Esophagus squamous epithelium (tissue), 5 donors: ENCODE measurements at places on chromosomes 16 and 17.
A peak's percentile ranks its signal among the peaks of the same experiment; 100 is the strongest.

DNA sequence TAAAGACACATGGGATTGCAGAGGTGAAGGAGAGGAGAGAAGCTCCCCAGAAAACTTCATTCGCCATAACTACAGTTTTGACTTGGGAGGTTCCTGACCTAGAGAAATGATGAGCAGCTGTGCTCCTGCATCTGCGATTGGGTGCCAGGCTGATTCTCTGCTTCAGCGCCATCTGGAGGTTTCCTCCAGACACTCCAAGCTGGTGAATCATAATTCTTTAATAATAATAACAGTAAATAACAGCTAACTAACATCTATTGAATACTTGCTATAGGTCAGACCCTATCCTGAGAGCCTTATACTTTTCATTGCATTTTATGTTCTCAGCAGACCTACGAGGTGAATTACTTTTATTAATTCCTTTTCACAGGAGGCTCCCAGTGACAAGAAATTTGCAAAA, 575.8 kb downstream of the TOX3 start:
- H3K27me3 ChIP-seq, result no peaks in the 10 kb centered on the region
- DNase-seq, result no peak
- H3K27ac ChIP-seq, result no peak overlapping the region

DNA sequence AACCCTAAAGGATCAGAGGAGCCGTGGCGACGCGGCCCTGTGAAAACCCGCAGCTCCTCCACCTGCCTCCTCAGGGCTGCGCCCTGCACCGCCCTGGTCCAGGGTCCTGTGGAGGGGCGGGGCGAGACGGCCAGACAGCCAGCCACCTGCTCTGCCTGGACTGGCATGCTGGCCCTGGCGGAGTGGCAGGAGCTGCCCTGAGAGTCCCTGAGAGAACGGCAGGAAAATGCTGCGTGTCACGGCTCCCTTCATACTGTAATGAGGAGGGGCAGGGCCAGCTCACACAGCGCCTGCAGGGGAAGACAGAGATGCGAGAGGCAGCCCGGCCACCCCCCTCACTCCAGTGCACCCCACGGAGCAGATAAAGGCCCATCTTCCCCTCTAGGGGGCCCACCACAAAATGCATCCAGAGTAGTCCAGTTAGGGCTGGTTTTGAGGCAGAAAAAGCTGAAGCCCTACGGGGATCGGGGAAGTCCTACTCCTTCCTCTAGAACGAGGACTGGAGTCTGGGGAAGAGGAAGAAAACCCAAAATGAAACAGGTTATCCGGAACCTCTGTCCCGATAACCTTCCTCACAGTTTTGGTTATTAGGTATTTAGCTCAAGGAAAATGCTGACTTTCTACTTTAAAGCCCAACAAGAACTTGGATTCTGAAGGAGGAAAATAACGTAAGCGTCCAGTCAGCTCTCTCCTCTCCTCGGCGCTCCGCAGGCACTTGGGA, 97.6 kb upstream of the DNAH17 start:
- H3K4me3 ChIP-seq, result no peak overlapping the region
- DNase-seq, result no peak
- peaks cover 33% of the 10 kb centered on the region for H3K36me3 ChIP-seq
- no peak overlapping the region for H3K27ac ChIP-seq

GRCh38 chr16:79386299-79386698, 214.2 kb downstream of the MAF start:
- no peaks in the 10 kb centered on the region for H3K4me1 ChIP-seq
- no peak overlapping the region for H3K4me3 ChIP-seq
- H3K27me3 ChIP-seq, result no peaks in the 10 kb centered on the region

DNA sequence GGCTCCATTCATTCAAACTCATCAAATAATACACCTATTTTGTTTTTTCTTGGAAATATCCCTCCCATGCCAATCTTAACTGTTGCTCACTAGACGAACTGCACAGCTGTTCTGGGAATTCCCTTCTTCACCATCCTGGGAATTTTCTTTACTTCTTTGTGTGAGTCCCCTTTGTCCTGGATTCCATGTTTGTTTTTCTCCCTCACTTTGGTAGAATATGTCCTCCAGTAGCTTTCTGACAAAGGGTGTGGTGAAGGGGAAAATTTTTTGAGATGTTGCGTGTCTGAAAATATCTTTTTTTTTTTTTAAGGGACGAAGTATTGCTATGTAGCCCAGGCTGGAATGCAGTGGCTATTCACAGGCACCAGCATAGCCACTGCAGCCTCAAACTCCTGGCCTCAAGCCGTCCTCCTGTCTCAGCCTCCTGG, 17.2 kb upstream of the UTP6 start:
- no peak for DNase-seq
- H3K27ac ChIP-seq, result no peak overlapping the region
- no peak overlapping the region for H3K4me3 ChIP-seq

DNA sequence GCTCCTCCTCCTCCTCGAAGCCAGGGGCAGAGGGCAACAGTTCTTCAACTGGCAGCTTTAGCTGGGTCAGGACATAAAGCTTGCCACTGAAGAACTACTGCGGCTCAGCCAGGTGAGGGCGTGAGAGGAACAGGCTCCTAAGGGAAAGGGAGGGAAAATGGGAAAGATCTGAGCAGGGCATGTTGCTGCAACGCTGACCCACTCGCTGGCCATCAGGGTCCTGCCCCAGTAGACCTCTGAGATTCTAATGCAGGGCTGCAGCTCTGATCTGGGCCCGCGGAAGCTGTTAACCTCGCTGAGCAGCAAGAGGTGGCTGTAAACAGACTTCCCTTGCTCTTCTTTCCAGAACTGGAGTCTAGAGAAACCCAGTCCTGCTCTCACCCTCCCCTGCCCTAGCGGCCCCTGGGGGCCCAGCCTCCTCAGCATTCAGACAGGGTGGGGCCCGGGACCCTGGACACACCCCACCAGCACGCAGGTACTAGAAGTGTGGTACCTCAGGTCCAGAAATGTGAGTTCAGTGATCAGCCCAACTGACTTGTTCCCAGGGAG, 3.8 kb upstream of the TLCD2 start:
- H3K27ac ChIP-seq, result peak overlapping the region; percentile 100
- H3K36me3 ChIP-seq, result peaks cover 14% of the 10 kb centered on the region
- peak overlapping the region; percentile 86 for H3K4me3 ChIP-seq
- H3K4me1 ChIP-seq, result peaks cover 77% of the 10 kb centered on the region
